ENCODE measurements at places on chromosomes 6 and 20.

DNA sequence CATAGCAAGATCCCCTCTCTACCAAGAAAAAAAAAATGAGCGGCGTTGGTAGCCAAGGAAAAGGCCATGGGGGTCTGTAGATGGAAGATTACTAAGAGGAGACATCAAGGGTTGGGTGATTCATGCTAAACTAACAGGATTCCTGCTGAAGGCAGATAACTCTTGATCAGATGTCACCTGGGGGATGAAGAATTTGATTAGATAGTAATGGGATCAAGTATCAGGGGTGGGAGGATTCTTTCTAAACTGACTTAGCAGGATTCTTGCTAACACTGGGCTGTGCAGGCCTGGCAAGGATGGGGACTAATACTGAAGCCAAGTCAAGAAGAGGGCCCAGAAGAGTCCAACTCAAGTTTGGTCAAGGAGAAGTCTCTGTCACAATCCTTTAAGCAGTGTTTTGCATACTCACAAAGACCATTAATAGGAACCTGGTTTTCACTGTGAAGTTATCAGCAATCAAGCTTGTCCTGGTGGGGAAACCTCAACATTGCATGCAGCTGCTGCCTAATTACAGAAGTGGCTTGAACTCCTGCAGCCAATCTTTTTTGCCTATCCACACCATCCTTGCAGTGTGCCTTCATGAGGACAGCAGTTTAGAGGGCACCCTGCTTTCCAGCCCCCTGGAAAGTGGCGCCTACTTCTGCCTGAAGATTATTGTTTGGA, 61.3 kb downstream of the ANKRD6 start:
- no peak for DNase-seq

GRCh38 chr6:137764464-137764863, 102.6 kb upstream of the TNFAIP3 start:
- DNase-seq = no peak

- DNase-seq = no peak
Measured at GRCh38 chr6:20853828-20854227, 319.6 kb downstream of the CDKAL1 start.

DNA sequence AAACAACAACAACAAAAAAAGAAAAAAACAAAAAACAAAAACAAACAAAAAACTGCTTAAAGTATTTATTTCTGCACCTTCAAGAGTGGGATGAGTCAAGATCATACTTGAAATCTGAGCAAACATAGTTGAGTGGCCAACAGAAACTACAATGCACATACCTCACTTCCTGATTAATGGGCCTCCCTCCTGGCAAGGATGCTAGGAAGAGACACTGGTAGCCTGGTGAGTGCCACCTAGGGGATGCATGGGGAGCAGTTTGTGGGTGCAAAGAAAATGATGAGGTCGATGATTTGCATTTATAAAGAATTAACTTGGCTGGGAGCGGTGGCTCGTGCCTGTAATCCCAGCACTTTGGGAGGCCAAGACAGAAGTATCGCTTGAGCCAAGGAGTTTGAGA, 808.1 kb downstream of the MAFB start:
- no peak for DNase-seq

GRCh38 chr20:31906001-31906400, 35.6 kb downstream of the TTLL9 start:
- no peak for DNase-seq

DNA sequence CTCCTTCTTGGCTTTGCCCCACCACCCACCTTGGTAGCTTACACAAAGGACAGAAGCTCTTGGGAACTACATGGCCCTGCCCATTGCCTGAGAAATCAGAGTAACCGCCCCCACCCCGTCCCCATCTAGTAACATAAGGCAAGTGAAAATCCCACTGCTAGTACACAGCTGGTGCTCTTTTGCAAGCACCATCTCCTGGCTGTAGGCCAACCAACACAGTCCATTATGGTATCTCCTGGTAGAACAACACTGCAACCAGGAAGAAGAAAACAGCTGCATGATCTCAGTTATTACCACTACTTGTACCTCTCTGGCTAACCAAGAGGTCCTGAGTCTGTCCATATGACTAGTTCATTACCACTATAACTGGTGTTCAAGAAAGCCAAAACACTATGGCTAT, 841.1 kb upstream of the MANEA start:
- no peak for DNase-seq

DNA sequence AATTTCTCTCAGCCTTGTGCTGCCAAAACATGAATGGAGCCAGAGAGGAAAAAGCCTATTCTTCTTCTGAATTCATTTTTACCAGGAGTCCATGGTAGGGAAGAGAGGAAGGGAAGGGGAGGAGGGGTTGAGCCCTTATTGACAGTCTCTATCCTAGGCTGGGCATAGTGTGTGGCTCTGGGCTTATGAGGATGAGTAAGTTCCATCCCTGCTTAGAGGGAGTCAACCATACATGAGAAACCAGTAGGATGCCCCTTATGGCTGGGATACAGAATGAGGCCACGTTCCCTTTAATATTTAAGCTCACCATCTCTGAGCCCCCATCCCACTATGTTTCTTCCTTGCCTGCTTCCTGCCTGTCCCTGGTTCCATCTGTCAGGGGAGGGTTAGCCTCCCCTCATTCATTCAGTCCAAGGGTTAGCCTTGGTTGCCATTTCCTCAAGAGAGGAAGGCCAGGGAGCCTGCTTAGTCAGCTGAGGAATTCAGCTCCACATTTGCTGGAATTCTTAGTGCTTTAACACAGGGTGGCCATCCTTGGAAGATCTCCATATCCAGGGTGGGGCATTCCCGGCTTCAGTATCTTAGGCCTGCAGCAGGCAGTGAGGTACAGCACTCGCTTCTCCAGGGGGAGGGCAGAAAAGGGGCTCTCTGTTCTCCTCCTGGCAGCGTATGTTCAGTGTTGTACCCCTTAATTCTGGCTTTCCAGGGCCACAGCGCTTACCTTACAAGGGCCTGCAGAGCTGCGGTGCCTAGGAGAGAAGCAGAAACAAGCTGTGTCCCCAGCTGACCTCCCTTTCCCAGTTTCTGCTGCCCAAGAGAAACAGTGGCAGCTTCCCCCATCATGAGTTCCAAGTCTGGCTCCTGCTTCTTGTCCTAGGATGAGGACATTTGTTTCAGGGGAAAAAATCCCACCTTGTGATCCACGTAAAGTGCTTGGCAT, 12.5 kb downstream of the SIRT5 start:
- no peak for DNase-seq

DNA sequence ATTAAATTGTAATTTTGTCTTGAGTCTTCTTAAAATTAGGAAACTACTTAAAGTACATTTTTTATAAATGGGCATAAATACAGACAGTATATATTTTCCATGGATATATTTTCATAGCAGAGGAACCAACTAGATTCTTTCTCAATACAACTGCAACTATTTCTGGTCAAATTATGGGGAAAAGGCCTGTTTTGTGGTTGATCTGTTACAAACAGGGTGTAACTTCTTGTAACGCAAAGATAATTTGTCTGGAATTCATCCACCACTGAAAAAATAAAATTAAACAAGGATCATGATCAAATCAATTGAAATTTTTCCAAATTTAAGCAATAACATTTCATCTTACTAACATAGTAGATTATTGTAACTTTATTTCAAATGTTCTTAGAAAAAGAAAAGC, 67.2 kb upstream of the RNF146 start:
- DNase-seq = no peak

DNA sequence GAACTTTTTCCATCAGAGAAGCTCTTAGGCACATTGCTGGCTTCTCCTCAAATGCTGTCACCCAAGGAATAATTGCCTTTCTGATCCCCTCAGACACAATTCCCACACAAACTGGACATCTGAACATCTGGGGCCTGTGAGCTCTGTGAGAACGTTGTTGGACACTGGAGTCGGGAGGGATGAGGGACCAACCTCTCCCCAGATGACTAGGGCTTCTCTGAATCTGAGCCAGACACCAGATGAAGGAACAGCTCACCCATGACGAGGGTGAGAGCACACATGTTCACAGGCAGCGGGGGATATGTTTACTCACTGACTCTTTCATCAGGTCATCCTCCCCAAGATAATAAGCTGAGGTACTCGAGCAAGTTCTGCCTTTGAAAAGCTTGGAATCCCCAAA, 283.9 kb upstream of the SUPT3H start:
- no peak for DNase-seq

DNA sequence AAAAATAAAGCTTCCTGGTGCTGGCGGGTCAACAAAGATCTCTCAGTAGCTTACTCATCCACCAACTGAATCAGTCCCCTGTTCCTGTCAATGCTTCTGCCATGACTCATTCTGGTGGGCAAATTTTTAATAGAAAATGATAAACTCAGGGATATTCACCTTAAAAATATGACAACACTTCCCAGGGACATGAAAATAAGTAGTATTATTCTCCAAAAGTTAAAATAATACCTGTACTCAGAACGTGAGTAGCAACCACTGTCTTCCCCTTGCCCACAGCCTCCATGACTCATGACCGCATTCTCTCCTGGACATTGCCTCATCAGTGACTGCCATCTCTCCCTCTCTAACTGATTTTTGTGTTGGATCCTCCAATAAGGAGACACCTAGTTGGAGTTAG, 552.3 kb downstream of the KIF16B start:
- no peak for DNase-seq

DNA sequence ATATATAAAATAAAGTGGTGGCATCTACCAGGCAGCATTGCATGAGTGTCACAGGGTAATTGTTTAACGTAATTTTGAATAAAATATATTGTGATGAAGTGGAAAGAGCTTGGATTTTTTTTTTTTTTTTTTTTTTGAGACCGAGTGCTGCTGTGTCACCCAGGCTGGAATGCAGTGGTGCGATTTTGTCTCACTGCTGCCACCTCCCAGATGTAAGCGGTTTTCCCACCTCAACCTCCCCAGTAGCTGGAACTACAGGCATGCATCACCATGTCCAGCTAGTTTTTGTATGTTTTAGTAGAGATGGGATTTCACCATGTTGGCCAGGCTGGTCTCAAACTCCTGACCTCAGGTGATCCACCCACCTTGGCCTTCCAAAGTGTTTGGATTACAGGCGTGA, 81.1 kb upstream of the SMIM8 start:
- DNase-seq = no peak

DNA sequence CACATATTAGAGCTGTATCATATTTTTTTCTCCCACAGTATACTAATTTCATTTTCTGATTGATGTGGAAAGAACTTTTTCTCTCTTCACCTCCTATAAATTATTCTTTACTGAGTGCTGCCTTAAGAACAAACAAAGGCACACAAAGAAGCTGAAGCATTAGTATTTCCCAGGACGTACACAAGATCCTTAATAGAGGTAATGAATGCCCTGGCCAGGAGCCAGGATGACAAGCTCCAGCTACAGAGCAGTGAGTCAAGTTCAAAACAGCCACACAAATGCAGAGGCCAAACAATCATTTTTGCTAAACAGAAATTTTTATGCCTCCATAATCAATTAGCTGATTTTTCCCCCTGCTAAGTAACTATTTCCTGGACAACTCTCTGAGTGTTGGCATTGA, 639.6 kb downstream of the EPHA7 start:
- DNase-seq = no peak

DNA sequence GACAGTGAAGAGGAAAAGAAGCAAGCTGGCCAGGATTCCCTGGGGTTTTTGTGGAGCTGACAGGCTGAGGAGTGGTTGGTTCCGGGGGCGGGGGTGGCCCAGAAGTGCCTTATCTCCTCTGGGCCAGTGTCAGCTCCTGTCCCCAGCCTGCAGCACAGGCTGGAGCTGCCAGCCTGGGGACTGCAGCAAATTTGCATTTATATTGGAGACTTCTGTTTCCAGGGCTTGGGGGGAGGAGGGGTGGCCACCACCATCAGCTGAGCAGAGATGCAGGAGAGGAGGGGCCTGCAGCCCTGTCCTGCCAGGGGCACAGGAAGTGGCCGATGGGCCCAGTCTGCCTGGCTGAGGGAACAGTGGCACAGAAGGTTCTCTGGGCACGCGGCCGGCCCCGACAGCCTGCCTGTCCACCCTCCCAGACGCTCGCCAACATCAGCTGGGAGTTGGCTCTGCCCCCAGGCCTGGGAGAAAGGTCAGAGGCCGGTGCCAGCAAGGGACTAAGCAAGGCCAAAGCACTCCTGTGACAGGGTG, 24.3 kb upstream of the SCRT2 start:
- no peak for DNase-seq

DNA sequence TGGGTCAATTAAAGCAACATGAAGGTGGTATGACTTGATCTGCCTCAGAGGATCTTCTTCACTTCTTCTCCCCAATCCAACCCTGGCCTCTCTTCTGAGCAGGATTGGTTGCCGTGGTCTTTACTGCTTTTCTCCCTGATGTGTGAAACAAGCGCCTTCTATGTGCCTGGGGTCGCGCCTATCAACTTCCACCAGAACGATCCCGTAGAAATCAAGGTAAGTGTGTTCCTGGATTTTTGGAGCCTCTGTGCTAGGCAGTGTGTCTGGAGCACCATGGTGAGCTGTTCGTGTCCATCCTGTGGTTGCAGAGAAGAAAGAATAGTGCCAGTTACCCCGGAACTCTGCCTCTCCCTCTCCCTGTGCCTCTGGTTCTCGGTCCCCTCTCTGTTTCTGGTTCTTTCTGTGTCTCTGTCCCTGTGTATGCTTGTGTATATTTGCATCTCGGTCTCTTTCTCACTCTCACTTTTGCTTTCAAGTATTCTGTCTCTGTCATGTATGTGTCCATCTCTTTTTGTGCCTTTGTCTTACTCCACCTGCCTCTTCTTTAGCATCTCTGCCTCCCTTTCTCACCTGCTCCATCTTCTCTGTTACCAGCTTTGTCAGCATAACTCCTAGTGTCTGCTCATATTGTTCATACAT, 23.5 kb downstream of the TM9SF4 start:
- peak; percentile 37 for DNase-seq

DNA sequence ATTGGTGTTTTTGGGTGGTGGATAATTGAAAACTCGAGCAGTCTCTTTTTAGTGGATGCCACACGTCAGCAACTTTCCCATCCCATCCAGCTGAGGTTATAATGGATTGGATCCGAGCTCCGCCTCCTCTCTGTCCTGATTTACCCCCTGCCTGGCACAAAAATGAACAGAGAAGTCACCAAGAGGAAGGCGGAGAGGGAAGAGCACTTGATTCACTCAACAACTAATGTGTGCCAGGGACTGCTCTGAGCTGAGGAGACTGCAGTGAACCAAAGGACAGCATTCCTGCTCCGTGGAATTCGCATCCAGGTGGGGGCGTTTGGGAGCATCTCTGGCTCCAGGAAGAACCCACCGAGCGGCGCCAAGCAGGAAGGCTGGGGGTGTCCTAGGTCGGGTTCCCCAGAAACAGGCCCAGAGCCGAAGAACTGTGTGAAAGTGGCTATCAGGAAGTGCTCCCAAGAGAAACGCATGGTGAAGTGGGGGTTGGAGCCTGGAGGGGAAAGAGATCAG, 95.8 kb upstream of the NAA20 start:
- no peak for DNase-seq

GRCh38 chr6:167230288-167230687, 60.8 kb upstream of the UNC93A start:
- DNase-seq = no peak

GRCh38 chr20:37584238-37584807, 56.6 kb upstream of the BLCAP start:
- no peak for DNase-seq

DNA sequence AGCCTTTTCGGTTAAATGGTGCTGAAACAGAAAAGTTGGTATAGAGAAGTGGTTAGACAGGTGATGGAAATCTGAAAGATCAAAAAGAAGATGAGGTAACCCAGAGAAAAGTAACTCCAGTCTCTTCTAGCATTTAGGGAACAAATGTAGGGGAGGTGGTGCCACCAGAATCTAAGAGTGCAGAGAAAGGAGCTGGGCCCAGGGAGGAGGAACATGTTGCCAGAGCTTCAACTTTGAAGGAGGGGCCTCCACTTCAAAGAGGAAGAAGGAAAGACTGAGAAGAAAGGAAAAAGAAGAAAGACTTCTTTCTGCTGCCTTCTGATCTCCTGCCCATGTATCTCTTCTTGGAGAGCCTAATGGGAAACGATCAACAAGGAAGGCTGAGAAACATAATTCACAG, 23.5 kb upstream of the ATRN start:
- DNase-seq = no peak

Data from GM12892 (cell line).